ENCODE measurements at places on chromosomes 7 and 10.

GRCh38 chr10:43297534-43297933 lies 30.7 kb upstream of the RASGEF1A start:
- no peak for DNase-seq

GRCh38 chr7:102974366-102975236 lies 61.8 kb downstream of the LRRC17 start:
- no peak for DNase-seq

DNA sequence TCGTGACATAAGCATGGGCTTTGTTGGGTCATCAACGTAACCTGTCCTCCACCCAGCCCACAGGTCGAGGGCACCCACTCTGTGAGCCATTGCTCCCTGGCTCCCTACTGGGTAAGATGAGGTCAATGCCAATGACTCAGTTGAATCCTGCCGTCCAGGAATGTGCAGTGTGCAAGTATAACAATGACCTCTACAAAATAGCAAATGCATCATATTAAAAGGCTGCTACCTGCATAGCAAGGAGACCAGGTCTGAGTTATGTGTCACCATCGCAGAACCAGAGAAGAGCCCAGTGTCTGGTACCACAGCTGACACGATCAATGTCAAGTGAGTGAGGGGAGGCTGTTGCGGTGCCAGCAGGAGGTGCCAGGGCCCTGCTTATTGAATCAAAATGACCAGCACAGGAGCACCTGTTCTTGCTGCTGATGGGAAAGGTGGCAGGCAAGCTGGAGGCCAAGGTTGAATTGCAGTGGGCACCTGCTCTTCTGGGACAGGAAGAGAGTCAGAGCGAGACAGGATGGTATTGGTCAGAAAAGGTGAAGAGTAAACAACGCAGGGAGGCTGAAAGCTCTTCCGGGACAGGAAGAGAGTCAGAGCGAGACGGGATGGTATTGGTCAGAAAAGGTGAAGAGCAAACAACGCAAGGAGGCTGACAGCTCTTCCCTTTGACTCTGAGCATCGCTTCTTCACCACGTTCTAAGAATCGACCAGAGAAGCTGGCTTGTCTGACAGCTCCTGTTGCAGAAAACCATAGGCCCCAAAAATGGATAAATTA lies 108.7 kb upstream of the ADAM12 start:
- DNase-seq: no peak

DNA sequence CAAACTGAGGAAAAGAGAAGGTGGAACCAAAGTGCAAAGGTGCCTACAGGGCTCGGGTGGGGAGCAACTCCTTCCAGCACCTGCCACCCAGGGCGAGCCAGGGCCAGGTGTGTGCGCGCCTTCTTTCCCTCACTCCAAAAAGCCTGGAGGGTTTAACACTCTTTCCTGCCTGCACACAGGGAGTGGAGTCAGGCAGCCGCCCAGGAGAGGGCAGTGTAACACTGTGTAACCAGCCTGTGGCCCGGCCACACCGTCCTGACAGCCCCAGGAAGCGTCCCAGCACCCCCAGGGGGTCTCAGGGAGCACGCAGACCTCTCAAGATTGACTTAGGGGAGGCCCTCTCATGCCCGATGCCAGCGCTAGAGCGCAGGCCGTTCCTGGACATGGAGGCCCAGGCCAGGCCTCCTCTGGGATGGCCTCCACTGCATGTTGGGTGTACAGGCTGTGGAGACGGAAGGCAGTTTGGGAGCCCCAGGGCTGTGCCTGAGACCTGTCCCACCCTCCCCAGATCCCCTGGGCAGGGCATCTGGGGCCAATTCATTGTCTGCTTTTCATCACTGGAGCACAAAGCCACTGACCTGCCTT lies 13.4 kb downstream of the BRI3 start:
- no peak for DNase-seq

DNA sequence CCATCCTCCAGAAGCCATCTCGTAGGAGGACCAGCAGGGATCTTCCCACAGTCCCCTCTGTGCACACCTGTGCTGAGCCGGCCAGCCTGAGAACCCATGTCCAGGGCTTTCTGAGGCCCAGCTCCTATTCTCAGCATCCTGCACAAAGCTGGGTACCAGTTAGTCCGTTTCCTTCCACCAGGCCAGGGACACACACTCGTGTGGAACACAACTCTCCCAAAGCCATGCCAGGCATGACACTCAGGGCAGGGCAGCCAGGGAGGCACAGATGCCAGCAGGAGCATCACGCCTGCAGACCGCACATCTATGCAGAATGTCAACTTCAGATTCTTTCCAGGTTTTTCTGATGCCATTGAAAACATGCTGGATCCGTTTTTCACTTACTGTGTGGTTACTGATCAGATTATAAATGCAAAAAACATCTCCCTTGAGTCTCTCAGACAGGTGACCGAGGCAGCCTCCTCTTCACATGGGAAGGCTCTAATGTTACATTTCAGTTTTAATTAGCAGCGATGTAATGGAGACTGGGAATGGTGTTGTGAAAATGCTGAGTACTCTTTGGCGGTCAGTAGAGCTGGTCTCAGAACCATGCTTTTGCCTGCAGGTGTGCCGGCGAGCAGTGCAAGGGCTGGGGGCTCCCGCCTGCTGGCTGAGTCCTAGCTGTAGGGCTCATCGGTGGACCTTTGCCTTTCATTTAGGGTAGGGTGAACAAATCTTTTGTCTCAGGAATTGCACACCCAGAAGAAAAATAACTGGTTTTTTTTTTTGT lies 3.3 kb upstream of the SUN1 start:
- no peak for DNase-seq

- no peak for DNase-seq
Measured at GRCh38 chr10:47412869-47413268, 28.8 kb upstream of the ZNF488 start.

DNA sequence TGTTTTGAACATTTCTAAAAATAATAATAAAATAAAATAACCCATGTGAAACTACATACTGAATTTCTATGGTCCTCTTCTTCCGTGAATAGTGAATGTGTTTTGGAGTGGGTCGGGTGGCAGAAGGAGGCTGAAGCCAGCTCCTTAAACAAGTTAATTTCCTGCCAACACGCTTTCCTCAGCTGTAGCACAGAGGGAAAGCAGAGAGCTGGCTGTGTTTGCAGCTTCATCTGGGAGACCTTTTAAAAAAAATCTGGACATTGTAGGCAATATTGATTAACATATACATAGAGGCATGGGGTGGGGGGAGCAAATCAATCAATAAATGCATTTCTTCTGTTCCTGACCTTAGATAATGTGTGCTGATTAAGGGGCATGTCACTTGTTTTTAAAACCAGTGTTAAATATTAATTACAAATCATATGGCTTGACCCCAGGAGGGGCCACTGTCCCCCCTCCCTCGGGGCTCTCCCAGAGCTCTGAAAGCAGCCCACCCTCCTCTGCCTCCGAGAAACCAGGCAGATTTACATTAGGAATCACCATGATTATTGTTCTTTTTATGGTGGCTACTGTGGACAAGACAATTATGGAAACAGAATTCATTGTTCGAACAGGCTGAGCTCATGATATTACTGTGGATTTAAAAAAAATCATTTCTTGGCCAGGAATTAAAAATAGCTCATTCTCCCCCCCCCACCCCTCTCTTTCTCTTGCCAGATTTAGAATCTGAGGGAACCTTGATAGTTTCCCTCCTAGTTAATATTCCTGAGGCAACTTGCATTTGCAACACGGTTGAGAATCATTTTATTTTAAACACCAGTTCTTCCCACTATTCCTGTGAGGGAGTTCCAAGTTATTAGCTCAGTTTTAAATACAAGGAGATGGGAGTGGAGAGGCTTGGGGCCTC lies 100.5 kb upstream of the CARD11 start:
- no peak for DNase-seq

- no peak for DNase-seq
Measured at GRCh38 chr7:36726311-36726710, 2.0 kb upstream of the AOAH start.

DNA sequence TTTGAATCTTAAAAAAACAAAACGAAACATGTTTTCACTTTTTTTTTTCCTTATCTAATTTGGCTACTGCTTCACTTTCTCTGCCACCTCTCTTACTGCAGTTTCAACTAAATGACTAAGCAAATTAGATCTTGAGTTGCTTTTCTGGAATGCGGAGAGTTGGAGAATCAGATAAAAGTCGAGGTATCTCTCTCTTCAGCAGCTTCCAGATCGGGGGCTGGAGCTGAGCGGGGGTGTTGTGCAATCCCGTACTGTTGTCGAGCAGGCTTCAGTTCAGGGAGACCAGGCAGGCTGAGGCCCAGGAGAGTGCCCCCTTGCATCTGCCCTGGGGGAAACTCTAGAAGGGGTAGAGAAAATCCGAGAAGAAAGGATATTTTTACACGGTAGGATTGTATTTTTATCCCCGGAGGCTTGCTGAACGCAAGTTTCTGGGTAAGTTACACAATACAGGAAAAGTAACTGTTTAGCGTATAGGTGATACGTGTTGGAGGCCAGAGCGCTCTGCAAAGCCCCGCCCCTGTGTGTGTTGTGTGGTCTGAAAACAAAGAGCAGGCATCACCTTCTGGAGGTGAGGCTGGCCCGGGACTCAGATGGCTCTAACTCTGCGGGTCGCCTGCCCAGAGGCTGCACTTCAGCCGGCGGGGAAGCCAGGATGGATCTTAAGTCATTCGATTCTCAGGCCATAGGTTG lies 116.6 kb downstream of the KLF6 start:
- peak; percentile 46 for DNase-seq

GRCh38 chr7:132548489-132549078 lies 27.7 kb downstream of the PLXNA4 start:
- no peak for DNase-seq

GRCh38 chr10:84201682-84202081 lies 7.3 kb downstream of the CDHR1 start:
- DNase-seq: no peak

DNA sequence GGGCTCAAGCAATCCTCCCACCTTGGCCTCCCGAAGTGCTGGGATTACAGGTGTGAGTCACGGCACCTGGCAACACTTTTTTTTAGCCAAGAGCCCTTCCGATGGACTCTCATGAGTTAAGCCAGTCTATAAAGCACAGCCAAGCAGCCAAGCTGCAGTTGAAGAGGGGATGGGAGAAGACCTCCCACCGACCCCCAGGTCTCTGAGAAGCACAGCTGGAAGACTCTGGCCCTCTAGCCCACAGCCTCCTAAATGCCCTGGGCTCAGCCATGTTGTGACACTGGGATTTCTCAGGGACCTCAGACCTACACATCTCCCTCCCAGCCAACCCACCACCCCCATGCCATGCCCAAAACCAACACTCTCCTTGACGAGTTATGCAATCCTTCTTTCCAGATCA lies 31.1 kb downstream of the CALML3 start:
- DNase-seq: no peak

GRCh38 chr7:41002741-41003610 lies 699.9 kb downstream of the INHBA start:
- DNase-seq: no peak

GRCh38 chr7:140518370-140519006 lies 39.2 kb upstream of the MKRN1 start:
- no peak for DNase-seq

DNA sequence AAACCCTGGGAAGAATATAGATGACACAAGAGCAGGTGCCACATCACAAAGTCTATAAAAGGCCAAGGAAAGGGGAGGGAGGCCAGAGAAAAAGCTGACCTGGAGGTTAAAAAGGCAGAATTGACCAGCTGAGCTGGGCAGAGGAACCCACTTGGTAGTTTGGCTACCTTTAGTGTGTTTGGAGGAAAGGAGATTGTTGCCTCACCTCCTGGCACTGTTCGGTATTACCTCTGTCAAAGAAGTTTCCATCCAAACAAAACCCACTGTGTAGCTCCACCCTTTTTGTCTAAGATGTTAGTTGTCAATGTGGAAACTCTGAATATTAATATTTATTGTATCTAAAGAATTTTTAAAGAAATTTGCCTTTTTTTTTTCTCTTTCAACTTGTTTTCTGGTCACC lies 23.4 kb downstream of the ENTPD7 start:
- DNase-seq: peak; percentile 45

- DNase-seq: no peak
Measured at GRCh38 chr7:130151591-130152492, 53.4 kb downstream of the TMEM209 start.

GRCh38 chr7:151506901-151507382 lies 12.8 kb downstream of the RHEB start:
- no peak for DNase-seq

DNA sequence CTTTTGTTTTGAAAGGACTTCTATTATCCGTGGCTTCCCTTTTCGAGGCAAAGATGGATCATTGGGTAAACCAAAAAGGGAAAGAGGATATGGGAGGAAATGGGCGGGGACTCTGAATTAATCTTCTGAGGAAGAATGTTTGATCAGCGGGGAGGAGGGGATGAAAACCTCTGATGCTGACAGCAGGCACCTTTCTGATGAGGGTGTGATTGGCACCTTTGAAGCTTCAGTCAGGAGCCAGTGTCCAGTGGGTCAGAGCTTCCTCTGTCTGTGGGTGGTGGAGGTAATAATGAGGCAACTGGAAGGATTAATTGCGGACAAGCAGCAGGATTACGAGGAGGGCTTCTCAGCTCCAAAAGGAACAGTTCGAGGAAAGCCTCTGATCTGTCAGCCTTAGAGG lies 877.6 kb downstream of the LRMDA start:
- DNase-seq: no peak

GRCh38 chr7:114944745-114945625 lies 23.1 kb downstream of the MDFIC start:
- peak; percentile 50 for DNase-seq

GRCh38 chr7:23715099-23715498 lies 5.1 kb downstream of the STK31 start:
- DNase-seq: no peak

GRCh38 chr7:148905093-148905666 lies 21.1 kb upstream of the EZH2 start:
- no peak for DNase-seq

DNA sequence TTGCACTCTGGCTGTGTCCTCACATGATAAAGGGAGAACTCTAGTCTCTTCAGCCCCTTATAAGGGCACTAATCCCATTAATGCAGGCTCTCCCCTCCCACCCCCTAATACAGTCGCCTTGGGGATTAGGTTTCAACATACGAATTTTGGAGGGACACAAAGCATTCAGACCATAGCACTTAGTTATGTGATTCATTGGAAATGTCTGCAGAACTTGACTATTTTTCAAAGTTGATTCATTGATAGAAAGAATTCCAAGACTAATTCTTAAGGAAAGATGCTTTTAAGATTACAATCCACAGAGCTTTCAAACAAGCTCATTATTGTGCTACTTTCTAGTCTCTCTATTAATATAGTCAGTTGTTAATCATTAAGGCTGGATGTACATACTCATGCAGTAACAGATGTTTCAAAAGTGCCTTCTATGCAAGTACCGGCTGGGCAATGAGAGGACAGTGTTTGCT lies 85.3 kb upstream of the RPA3 start:
- no peak for DNase-seq

GRCh38 chr10:100972115-100972903 lies 3.0 kb downstream of the SEMA4G start:
- no peak for DNase-seq

Data from kidney glomerular epithelial cell (primary cell).